ENCODE measurements at places on chromosomes 5 and 9.
A peak's percentile ranks its signal among the peaks of the same experiment; 100 is the strongest.

GRCh38 chr5:78063495-78063894 is 231.0 kb downstream of the AP3B1 start:
- no peak for DNase-seq

GRCh38 chr5:20368571-20369517 is 380.8 kb upstream of the CDH18 start:
- DNase-seq = no peak

- DNase-seq = no peak
Measured at GRCh38 chr5:171575808-171576207, 156.4 kb downstream of the FGF18 start.

GRCh38 chr9:107650321-107650720 is 160.8 kb upstream of the KLF4 start:
- no peak for DNase-seq

DNA sequence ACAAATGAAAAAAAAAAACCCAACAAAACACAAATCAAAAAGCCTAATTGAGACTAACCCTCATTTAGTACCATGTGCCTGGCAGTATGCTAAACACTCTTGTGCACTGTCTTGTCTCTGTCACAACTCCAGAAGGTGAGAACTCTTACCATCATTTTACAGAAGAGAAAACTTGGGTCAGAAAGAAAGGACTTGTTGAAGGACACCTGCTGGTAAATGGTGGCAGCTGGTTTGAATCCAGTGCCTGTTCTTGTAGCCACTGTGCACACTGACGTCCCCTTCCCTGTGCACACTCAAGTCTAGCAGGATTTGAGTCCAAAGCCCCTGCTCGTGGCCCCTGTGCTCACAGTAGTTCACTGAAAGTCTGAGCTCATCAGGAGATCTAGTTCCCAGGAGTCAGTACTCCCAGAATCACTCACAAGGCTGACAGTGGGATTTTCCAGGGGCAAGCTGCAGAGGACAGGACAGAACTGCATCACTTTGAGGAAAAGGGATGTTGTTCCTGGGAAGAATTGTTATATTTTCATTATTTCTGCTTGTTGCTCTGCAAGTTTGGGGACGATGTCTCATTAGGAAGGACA is 43.0 kb upstream of the HSD17B4 start:
- DNase-seq = no peak

- DNase-seq = no peak
Measured at GRCh38 chr5:159909126-159909525, 7.2 kb upstream of the ADRA1B start.

DNA sequence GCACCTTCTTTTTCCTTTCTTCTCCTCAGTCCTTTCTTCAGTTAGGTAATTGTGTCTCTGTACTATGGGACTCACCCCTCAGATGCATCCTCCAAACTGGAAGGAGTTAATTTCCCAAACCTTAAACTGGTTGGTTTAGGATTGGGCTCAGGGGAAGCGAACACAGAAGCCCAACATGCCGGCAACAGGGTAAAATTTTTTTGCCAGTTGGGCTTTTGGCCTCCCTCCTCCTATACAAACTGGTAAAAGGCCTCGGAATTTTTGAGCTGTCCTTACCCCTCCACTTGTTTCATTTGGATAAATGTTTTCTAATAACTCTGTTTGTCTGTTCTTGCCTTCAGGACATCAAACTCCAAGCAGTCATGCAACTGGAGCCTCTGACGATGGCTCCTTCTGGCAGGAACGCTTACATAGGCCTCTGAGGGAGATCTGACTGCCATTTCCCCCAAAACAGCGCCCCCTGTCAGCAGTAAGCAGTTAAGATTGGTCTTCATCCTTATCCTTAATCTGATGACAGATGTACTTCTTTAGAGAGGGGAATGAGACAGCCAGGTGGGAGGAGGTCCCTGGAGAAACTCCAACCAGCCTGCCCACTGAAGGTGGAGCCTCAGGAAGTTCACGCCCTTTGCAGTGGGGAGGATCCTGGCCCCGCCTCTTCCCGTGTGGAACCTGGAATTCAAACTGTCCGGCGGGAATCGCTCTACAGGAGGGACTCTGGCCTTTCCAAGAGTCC is 57.8 kb upstream of the SPINK5 start:
- DNase-seq = no peak

DNA sequence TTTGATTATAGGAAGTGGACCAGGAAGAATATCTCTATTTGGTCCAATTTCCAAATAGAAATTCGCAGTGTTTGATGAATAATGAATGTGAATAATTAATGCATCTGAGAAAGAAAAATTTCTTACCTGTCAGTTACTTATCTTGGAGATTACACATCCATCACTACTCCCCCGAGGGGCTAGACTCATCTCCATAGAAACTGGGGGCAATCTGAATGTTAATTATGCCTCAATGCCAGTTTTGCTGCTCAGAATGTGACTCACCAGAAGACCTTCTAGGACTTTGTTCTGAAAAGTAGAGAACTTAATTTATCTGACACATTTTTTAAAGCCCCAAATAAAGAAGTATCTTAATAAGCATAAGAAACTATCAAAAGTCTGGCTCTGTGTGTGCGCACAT is 233.4 kb upstream of the NR4A3 start:
- no peak for DNase-seq

- DNase-seq = no peak
Measured at GRCh38 chr5:44266882-44267576, 122.2 kb downstream of the FGF10 start.

GRCh38 chr5:175001876-175002645 is 277.7 kb downstream of the MSX2 start:
- DNase-seq = no peak

DNA sequence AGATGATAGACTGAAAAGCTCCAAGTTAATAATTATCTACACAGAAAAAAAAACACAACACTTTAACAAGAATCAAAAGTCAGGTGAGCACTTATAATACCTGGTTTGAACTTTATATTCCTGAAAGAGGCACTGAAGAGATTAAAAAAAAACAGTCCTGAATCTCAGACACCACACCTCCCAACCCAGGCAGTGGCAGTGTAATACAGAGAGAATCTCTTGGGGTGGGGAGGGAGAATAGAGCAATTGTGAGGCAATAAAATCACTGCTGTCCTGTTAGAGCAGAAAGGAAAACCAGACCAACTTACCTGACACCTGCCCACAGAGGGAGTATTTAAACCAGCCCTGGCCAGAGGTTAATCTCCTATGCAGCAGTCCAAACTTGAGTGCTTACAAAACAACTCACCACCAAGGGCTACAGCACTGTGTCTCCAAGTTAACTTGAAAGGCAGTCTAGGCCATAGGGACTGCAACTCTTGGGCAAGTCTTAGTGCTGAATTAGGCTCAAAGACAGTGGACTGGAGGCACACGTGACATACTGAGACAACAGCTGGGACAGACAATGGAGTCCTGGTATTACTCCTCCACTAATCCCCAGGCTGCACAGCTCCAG is 54.2 kb downstream of the SLCO4C1 start:
- no peak for DNase-seq

DNA sequence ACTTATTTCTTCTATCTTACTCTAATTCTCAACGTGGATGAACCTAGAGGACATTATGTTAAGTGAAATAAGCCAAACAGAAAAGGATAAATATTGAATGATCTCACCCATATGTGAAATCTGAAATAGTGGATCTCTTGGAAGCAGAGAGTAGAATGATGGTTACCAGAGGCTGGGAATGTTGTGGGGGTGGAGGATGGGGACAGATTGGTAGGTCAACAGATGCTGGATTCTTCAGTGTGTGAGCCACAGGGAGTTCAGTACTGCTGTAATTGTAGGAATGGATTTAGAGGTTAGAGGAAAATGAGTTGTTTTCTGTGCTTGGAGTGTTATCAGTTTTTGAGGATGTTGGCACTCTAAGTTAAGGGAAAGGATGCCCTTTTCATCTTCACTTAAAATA is 190.6 kb downstream of the FBXL7 start:
- peak; percentile 17 for DNase-seq

GRCh38 chr9:95880021-95880690 is 4.7 kb downstream of the ERCC6L2 start:
- DNase-seq = peak; percentile 74

DNA sequence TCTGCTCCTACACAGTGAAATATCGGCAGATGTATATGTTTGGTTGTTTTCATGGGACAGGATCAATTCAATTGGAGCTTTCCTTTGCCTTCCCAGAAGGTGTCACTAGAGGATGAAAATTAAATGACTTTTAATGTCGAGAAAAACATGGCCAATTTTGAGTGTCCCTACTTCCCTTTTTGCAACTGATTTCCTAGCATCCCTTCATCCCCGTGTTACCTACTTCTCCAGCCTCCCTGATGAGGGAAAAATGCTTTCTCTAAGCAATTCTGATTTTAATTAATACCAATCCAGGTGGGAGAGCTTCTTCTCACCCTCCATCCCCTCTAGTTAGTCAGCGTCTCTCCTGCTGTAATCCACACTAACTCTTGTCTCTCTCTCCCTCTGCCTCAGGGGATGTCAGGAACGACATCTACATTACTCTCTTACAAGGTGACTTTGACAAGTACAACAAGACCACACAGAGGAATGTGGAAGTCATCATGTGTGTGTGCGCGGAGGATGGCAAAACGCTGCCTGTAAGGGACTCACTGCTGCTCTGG is 64.9 kb downstream of the DOCK2 start:
- peak; percentile 73 for DNase-seq

DNA sequence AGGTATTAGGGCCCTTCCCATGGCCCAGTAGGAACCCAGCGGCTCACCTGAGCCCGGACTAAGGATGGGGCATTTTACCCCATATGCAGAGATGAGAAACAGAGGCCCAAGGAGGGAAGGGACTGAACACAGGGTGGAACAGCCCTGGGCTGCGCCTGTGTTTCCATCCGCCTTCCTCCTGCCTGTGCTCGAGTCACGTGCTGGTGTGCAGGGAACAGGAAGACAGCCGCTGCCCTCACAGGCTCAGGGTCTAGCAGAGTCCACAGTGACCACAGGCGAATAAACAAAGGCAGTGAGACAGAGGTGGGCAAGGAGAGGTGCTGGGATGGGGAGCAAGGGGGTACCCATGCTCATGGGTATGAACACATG is 129.4 kb downstream of the C9orf50 start:
- peak; percentile 28 for DNase-seq

- peak; percentile 37 for DNase-seq
Measured at GRCh38 chr9:14399756-14400657, 86.1 kb upstream of the NFIB start.

DNA sequence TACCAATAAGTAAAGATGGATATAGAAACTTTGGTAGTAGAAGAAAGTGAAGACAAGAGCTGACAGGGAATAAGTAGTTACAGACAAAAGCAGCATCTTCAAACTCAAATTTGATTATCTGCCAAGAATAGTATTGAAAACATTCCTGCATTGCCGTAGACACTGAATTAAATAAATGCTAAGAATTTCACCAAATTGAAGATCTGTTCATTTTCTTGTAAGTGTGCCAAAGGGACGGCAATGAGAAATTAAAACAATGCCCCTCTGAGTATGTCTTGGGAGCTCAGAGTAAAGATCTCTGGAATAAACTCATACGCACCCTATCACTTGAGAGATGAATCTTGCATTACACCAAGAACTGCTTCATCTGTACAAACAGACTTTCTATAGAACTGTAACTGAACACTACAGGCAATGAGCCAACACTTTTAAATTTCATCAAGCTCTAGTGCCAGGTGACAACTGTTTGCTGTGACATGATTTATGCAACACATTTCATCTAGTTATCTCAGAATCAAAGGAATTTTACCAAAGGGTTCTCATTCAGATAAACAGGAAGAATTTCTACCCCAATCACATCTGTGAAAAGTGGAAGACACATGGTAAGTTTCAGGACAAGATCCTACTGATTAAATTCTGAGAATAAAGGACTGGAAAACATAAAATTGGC is 66.9 kb downstream of the RFX3 start:
- DNase-seq = no peak

Measured in fibroblast of pulmonary artery (primary cell).